ENCODE measurements at places on chromosomes 16 and 17.

GRCh38 chr17:41071606-41072360 is 6.1 kb upstream of the KRTAP2-4 start:
- no peak for DNase-seq

- DNase-seq, result no peak
Observed at GRCh38 chr17:68775318-68775717, 174.2 kb upstream of the FAM20A start.

GRCh38 chr17:80025140-80025539 is 10.5 kb downstream of the TBC1D16 start:
- DNase-seq, result no peak

DNA sequence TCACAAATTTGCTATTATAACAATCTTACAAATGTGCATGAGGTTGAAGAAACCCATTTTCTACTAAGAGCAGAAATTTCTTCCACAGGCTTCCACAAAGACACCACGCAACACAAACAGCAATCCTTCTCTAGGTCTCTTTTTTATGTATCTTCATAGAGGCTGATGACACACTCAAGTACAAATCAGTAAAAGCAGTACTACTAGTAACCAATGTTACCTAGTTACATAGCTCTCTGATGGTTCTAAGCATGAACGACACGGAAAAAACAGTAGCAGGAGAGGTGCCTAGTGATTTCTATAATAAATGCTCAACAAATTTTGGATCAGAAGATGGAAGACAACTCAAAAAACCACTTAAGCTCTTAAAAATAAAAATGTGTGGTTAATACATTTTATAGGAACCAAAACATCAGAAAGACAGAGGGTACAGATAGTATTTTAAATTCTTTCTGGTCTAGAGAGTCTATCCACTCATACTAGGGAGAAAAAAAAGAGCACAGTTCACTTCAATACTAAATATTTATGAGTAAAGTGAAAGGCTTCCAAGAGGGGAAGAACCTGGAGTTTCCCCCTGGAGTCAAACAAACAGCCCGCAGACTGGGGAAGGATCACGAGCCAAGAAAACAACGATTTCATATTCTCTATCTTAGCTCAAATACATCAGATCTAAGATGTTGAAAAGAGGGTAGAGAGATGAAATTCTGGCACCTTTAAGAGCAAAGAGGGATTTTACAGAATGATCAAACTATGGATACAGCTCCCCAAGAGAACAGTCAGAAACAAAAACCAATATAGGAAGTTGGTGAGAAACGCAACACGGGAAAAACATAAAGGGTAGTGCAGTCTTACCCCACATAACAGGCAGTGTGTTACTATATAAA is 40.2 kb downstream of the SMG6 start:
- DNase-seq, result no peak

DNA sequence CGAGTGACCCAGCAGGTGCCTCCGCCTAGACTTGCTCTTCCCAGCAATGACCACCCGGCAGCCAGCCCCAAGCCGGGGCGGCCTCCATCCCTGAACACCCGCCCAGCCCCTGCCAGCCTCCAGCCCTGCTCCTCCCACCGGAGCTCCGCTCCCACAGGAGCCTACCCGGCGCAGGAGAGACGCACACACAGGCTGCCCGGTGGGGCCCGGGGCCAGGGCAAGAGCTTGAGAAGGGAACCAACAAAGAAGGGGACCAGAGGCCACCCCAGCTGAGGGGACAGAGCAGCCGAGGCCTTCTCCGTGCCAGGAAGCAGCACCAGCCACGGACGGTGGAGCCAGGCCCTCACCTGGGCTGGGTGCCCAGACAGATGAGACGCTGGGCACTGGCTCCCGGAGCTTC is 13.8 kb downstream of the PKD1 start:
- no peak for DNase-seq

Measured in HS-27A (cell line).